Activated T-cell treated with anti-CD3 and anti-CD28 coated beads, Interleukin-2, amount 50 U/mL, for 24 hours (primary cell): ENCODE measurements at places on chromosomes 4 and X.
A peak's percentile ranks its signal among the peaks of the same experiment; 100 is the strongest.

GRCh38 chrX:27548624-27549023 lies 41.5 kb upstream of the DCAF8L2 start:
- DNase-seq, result no peak

GRCh38 chrX:48761674-48762471 lies at the start of gene GLOD5:
Gene GLOD5 (plus strand): TSS chrX:48761747. CDS start chrX:48761791, 44 bp downstream.
- no peak for DNase-seq

GRCh38 chr4:158845311-158846041 lies 76.7 kb downstream of the FNIP2 start:
- no peak for DNase-seq

- DNase-seq, result no peak
These were observed 178.7 kb downstream of the FRAS1 start for GRCh38 chr4:78235800-78236199.

- DNase-seq, result no peak
These were observed 24.7 kb downstream of the SEC24D start for GRCh38 chr4:118810991-118811764.

DNA sequence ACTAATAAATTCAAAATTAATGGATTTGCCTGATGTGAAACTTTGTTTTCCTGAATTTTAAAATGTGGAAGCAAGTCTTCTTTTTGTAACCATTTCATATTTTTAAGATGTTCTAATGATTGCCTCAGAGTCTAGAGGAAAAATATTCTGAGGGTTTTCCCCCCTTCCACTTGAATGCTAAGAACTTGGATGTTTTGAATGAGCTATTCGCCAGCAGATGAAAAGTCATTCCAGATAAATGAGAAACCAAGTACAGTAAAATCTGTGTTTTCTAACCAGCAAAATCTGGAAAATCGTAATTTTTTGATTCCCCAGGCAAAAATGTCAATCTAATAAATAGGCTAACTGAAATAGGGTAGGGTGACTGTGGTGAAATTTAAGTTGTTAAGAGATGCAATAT lies 45.6 kb downstream of the SLIT2 start:
- DNase-seq, result no peak

GRCh38 chr4:16289897-16290554 lies 63.8 kb upstream of the TAPT1 start:
- DNase-seq, result no peak

DNA sequence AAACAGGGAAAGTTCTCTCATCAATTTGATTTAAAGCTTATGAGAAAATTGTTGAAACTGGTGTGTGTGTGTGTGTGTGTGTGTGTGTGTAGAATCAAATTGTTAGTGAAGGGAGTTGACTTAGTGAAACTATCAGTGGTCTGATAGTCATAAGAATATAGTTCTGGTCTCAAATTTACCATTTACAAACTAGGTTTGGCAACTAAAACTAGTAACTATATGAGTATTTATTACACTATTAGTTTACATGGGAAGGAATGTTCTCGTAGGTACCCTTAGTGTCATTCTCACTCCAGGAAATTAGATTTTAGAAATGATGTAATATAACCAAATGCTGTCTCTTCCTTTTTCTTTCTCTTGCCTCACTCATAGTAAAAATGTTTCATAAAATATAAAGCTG lies 11.9 kb downstream of the SULT1E1 start:
- DNase-seq, result no peak

- DNase-seq, result no peak
These were observed 46.6 kb upstream of the SHISA3 start for GRCh38 chr4:42350611-42351182.

GRCh38 chr4:186020106-186020792 lies 48.7 kb upstream of the TLR3 start:
- DNase-seq, result no peak

DNA sequence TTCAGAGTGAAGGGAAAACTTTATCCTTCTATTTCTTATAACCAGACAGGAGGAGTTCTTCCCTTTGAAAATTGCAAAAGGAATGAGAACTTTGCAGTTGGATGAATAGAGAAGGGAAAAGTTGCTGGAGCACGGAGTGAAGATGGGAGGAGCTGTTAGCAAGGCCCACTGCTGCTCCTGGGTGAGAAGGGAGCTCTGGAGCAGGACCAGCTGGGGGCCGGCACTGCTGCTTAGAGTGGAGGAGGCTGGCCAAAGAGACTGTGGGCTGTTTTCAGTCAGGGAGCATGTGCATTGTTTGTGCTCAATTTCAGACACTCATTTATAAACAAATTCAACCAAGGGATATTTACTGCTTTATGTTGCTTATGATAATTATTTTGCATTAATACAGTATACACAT lies 164.2 kb downstream of the STIM2 start:
- no peak for DNase-seq

DNA sequence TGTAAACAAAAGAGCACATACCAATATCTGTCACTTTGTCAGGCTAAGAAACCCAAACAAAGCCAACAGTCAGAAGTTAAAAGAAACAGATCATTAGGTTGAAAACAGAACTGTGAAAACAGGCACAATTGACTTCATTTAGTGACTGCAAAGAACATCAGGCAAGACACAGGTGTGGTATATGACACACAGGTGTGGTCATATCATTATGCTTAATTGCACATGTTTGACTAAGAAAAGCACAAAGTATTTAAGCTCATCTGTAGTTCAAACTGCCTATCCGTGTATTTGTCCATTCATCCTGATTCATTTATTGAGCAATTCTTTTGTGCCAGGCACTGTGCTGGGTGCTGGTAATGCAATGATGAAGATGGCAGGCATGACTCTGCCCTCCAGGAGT lies 150.7 kb downstream of the DEFB131A start:
- no peak for DNase-seq

GRCh38 chr4:46946919-46947536 lies 38.0 kb upstream of the COX7B2 start:
- DNase-seq, result no peak

GRCh38 chr4:77734928-77735327 lies 84.2 kb downstream of the CNOT6L start:
- DNase-seq, result no peak

DNA sequence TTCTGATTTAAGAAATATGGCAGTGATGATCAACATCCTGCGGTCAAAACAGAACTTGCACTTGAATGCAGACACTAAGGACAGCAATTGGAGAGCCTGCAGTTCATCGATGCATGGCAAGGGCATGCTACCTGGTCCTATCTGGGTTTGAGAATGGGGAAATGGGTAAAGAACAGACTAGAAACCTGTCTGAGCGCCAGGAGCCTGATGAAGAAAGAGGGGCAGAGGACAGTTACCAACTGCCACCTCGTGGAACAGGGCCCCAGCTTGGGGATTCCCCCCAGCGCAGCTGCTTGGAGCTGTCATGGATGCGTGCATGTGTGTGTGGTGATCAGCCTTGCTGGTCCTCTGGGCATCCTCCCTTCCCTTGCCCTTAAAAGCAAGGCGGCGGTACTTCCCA lies 30.2 kb upstream of the NKRF start:
- DNase-seq, result no peak

- DNase-seq, result no peak
These were observed 319 bp upstream of the MAGEH1 start for GRCh38 chrX:55451626-55451989.

GRCh38 chrX:40402831-40403533 lies 177.8 kb upstream of the ATP6AP2 start:
- no peak for DNase-seq

GRCh38 chr4:187302457-187303150 lies 578.9 kb upstream of the FAT1 start:
- no peak for DNase-seq

DNA sequence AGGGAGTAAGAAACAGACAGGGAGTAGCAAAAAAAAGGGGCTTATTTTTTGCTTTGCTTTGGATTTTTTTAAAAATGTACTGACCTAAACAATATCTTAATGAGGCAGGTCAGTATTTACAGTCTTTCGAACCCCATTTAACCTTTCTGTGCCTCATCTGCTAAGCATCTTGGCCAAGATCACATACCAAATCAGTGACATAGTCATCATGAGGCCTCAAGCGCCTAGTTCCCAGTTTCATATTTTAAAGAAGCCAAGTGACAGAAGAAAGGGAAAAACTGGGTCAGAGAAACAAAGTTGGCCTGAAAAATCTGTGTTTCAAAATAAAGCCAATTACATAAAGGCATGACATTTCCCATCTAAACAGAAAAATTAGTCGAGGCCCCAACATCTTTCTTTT lies 94.6 kb upstream of the WDR44 start:
- DNase-seq, result no peak

- no peak for DNase-seq
These were observed 30.8 kb upstream of the CXCL8 start for GRCh38 chr4:73709451-73710033.

DNA sequence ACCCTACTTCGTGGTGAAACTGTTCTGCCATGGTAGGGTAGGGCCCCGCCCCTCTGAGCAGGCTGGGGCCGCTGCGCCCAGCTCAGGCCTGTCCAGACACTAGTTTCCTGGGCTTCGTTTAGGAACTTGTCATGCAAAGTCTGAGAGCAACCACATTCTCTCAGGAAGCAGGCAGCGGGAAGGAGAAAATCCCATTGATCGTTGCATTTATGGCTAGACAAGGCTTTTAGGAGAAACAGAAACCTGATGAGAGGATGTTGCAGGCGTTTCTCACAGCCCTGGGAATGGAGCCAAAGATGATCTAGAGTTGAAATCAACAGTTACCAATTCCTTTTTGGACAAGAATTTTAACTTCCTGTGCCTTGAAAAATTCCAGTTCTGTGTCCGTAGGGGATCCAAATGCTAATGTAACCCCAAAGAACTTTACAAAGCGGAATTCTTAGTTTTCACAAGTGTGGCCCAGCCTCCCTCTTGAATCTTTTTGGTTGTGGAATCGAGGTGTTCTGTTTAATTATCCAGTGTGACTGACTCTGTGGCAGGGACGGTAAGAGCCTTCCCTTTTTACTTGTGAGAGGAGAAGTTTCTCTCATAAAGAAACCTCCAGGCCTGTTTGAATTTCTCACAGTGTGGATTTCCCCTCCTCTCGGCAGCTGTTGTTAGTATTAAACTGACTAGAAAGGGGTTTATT lies 4.5 kb upstream of the CXCL9 start:
- DNase-seq, result no peak

DNA sequence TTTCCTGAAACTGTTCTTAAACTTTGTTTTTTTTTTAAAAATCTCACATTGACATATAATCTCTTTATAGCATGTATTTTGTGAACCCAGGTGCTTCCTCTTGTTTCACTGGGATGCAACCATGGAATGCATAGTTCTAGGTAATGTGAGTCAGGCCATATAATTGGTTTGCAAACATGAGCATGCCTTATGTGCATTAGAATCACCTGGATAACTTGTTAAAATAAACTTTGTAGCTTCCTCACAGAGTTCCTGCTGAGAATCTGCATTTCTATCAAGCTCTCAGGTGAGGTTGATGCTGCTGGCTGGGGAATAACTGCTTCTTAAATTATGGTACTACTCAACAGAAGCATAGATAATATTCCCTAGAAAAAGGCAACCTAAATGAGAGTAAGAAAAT lies 940.3 kb upstream of the LCORL start:
- no peak for DNase-seq

DNA sequence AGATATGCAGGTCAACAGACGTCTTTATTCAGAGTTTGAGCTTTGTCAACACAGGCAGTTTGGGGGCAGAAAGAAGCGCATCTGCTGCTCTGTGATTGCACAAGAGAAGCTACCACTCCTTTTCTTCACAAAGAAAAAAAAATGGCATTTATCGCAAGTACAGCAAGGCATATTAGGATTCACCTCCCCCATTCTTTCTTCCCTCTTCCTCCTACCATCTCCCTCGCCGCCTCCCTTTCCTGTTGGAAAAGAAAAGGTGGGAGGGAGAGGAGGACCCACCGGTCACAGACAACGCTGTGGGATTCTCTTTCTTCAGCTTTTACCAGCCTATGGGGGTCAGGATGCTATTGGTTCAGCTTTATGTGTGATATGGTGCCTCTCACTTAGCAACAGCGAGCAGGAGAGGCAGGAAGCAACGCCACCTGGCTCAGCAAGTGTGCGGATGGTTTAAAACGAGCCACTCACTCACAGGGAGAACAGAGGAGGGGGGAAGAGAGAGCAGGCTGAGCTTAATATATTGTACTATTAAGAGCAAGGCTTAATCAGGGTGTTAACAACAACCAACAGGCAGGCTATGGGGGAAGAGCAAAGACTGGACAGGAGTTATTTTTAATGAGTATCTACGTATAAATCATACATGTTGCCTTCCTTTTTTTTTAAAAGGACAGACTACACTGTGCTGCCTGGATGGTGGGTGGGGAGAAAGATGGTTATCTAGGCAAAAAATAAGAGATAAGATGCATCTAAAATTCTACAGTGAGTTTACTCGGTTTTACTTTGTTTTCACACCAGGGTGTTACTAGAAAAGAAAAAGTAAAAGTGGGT lies 104.7 kb downstream of the MAML3 start:
- DNase-seq, result peak; percentile 51

GRCh38 chr4:79958466-79959264 lies 114.4 kb downstream of the ANTXR2 start:
- no peak for DNase-seq

DNA sequence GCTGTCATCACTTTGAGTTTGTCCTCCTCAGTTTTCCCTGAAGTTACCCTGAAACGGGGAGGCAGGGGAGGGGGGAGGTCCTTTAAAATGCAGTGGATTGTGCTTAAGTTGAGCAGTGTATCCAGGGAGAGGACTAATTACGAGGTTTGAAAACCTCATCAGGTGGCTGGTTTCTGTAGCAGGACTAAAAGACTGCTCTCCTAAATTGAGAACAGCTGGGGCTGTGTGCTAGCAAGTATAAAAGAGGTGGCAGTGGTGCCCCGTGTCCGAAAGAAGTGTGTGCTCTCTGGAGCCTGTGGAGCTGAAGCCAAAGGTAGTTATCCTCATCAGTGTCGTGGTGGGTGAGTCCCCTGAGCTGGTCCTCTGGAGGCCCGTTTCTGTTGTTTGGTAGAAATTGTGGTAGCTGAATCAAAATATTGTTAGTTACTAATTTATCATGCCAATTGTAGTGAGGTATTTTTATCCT lies 37.2 kb upstream of the CYP2U1 start:
- no peak for DNase-seq

GRCh38 chr4:185839194-185839712 lies 27.3 kb upstream of the SORBS2 start:
- DNase-seq, result no peak

GRCh38 chr4:122781486-122781885 lies 45.1 kb upstream of the FGF2 start:
- no peak for DNase-seq

GRCh38 chr4:10803713-10804343 lies 119.3 kb upstream of the CLNK start:
- DNase-seq, result no peak

DNA sequence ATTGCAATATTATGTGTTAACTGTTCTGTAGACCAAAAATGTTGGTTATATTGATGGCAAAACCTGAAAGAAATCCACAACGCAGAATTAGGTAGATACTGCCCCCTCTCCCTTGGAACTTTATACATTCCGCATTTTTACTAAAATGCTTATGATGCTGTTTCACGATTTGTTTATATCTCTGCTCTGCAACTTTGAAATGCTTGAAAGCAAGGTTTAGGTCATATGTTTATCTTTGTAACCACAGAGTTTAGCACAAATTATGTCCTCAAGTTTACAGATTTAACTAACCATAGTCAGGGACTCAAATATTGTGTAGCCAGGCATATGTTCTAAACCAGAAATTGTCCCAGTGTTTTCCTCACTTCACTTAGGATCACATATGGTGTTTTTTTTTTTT lies 66.1 kb upstream of the H2AZ1 start:
- no peak for DNase-seq

GRCh38 chr4:153204728-153205648 lies 745 bp downstream of the TRIM2 start:
- DNase-seq, result peak; percentile 45

- DNase-seq, result no peak
These were observed 189.1 kb downstream of the GPC3 start for GRCh38 chrX:133796282-133796681.

GRCh38 chr4:184434501-184435066 lies 39.8 kb downstream of the IRF2 start:
- DNase-seq, result no peak

- DNase-seq, result peak; percentile 39
These were observed at the start of gene FHDC1 for GRCh38 chr4:152935631-152936445. Gene FHDC1 (plus strand): TSS chr4:152936323. CDS start chr4:152943058, 6,735 bp downstream.
